ENCODE measurements at places on chromosomes 3 and 15.

DNA sequence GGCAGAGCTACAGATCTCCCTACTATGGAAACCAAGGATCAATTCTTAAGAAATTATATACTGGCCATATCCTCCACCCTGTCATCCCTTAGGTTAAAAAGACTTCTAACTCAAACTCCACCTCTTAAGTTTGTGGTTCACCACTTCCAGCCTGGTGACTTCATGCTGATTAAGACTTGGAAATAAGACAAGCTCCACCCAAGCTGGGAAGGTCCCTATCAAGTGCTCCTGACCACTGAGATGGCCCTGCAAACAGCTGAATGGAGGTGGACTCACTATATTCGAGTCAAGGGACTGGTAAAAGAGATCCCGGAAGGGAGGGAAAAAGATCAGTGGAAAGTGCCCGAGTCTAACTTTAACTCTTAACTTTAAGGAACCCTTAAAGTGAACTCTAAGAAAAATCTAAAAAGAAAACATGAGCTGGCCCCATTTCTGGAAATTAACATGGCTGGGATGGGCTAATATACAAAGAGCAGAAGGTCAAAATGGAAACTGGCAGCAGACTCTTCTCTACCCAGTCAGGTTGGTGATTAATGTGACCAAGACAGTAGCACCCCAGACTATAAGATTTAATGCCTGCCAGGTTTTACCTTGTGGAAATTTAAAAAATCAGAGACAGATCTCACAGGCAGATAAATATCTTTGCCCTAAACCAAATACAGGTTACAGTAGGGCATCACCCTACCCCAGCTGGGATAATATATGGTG, 43.9 kb downstream of the PPCDC start:
- DNase-seq, result no peak

DNA sequence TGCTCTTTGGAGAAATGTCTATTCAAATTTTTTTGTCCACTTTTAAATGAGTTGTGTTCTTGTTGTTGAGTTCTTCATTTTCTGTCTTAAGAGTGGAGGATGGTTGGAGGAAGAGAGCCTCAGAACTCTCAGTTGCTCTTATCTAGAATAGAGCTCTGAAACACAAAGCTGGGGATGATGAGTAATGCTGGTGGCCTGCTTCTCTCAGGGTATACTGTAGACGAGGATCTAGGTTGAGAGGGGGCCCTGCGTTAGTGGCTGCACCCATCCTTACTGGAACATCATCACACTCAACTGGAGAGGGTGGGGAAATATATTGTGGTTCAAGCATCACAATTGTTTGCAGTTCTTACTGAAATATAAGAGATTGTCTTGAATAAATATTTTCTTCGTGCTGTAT, 1.8 kb downstream of the SPTSSB start:
- DNase-seq, result no peak

DNA sequence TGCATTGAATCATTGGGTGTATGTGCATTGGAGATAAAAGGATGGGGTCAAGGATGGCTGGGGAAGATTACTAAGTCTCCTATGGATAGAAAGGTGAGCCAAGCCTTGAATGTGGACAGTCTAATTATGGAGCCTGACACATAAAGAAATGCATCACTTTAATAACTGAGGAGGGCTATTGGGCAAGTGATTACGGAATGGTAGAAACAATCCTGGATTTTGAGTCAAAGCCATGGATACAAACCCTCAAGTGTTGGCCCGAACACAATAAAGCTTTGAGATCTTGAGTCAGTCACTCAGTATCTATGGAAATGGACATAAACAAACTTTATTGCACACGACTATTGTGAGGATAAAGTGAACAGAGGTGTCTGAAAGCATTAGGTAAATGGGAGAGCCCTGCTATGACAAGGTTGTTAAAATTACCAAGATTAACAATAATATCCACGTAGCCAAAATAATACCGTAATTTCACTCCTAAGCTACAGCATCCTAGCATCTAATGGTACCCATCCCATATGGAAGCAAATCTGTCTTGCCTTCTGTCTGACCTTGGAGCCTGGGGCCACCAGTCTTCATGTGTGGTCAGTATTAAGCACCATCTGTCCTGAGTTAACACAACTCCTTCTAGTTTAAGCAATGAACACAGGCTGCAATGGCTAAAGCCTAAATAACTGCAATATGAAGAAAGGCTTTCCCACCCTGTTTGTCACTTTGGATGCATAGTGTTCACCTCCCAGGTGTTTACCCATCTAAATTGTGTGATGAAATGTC, 136.9 kb upstream of the PRICKLE2 start:
- no peak for DNase-seq

- no peak for DNase-seq
Observed at GRCh38 chr3:146067048-146067447, 93.9 kb downstream of the PLOD2 start.

GRCh38 chr3:10006762-10007090, 19.5 kb upstream of the FANCD2 start:
- no peak for DNase-seq

DNA sequence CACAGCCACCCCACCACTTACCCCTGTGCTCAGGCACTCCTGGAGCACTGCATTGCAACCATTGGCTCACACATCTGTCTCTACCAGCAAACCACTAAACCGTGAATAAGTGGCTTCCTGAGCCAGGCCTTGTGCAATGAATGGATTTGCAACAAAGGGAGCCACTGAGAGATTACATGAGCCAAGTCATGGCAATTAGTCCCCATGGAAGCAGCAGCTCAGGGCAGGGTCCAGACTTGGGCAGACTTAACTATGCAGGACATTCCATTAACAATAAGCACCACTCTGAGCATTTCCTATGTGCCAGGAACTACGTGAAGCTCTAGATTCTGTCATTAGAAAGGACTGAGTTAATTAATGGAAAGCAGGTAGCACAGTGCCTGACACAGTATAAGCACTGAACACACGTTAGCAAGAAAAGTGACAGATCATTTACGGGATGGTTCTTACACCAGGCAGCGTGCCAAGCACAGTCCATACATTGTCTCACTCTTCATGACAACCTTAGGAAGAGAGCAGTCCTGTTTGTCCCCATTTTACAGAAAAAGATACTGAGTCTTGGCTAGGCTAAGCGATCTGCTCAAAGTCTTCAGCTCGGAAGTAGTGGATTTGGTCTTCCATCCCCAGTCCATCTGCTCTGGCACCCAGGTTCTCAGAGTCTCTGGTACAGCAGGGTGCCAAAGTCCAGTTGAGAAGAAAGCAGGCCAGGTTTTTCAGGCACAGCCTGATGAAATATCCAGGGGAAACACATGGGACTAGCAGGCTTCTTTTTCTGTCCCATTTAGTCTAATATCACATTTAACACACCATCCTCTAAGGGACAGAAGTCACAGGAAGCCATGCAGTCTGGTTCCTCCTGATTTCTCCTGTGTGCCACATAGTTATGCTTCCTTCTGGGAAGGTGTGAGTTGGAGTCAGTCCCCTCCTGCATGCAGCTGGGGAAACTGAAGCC, 44.1 kb downstream of the LIPC start:
- no peak for DNase-seq

DNA sequence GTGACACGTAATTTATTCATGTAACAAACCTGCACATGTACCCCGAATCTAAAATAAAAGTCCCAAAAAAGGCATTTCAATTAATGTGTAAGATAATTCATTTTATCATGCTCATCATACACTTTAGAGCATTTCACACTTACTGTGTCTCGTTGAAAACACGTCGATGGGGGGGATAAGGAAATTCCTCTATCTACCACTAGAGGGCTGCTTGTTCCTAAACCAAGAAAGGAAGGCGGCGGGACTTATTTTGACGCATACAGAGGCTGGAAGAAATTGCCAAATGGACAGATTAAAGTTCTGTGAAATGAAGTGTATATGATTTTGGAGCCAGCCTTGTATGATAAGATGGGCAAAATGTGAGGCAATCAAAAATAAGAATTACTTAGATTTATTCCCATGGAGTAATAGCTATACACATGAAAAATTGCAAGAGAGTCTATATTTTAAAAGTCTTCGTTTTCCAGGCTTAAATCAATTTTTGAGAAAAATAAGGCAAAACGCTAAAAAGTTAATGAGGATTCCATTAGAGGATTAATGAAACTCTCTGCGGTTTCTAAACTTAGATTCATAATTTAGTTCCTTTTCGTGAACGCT, 346.8 kb downstream of the CNTN3 start:
- no peak for DNase-seq

All from stimulated activated CD4-positive, alpha-beta T cell treated with anti-CD3 and anti-CD28 coated beads, Interleukin-2, amount 100 ng/mL, for 4 hours (primary cell).